CD4-positive, alpha-beta memory T cell (primary cell): ENCODE measurements at places on chromosomes 6 and 20.

DNA sequence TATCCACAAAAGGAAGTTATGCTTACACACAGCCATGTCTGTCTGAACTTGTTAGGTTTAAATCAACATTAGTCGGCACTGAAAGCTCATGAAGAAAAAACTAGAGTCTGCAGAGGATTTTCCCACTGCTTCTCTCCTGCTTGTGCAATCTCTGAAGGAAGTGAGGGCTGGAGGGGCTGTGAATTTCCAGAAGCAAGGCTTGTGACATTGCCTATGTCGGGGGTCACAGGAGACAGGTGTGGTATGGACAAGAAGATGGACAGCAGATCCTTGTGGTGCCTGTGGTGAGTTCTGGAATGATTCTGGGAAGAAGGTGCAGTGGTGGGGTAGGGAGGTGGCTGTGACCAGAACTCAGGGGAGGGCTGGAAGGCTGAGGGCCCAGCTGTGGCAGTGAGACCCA is 84.3 kb upstream of the TRAF3IP2 start:
- no peak for DNase-seq

- no peak for DNase-seq
These were observed 590.7 kb downstream of the EYS start for GRCh38 chr6:65116326-65116725.

DNA sequence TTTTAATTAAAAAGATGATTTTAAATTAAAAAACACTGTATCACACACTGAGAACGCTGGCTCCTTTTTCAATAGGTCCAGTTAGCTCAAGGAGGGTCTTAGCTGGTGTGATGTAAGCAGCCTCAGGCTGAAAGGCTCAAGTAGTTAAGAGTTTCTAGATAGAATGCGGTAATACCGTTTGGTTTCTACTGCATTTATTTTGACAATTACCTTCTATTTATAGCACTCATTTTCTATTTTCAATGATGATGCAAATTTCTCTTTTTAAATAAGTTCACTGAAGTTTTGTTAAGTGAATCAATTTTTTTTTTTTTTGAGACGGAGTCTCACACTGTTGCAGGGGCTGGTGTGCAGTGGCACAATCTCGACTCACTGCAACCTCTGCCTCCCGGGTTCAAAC is 87.1 kb downstream of the PREX1 start:
- no peak for DNase-seq

DNA sequence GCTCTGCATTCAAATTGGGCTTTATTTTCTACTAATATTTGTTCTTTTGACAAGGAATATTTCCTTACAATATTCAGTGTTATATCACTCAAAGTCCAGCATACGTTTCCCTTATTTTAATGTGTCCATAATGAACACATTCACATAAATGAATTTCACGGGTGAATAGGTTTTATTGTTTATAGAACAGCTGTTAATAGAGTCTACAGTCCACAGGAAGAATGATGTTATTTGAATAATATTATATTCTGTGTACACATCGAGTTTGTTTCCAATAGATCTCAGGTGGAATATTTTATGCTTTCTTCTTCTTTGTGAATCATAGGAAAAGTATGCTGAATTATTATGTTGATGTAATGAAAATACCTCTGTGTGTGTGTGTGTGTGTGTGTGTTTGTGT is 582.4 kb downstream of the CDH26 start:
- DNase-seq: no peak

DNA sequence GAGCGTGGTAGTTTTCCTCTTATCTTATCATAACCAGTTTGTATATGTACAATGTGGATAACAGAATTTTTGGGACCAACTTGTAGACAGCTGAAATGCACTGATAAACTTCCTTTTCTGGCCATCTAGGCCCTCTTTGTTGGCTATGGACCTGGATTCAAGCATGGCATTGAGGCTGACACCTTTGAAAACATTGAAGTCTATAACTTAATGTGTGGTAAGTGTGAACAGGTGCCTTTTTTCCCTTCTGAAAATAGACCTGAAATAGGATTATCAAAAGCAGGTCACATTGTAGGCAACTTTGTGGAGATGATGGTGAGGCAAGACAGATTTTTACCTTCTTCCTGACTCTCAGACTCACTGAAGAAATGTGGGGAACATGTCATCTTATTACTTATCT is 67.8 kb downstream of the ENPP1 start:
- no peak for DNase-seq

- no peak for DNase-seq
These were observed 432.8 kb downstream of the CD83 start for GRCh38 chr6:14550410-14550809.

DNA sequence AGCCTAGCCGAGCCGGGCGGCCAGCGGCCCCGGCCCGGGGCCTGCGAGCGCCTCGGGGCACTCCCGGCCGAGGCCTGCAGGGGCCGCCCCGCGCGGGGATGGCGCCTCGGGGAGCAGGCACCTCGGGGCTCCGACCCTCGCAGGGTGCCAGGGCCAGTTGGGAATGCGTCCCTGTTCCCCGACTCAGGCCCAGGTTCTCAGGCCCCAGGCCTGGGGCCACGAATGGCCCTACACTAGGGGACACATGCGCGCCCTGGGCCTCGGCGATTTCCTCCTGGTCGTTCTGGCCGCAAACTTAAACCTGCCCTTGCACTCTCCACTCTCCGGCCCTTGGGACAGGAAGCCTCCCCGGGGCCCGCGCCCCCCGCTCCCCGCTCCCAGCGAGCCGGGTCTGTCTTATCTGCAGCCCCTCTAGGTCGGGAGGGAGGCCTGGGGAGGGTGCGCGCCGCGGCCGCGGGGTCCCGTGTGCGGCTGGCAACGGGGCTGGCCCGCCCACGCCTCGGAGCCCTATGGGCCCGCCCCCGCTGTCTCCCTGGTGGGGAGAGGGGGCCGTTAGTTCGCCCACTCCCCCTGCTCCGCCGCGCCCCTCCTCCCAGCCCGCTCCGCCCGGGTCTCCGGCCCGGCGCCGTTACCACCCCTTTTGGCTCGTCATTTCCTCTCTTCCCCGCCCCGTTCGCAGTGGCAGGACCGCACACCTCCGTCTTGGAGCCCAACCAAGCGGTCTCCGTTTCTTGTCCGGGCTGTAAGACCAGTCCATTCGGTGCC is 611 bp downstream of the NFYA start:
- DNase-seq: peak; percentile 78

GRCh38 chr6:1377526-1377925 is 11.8 kb upstream of the FOXF2 start:
- no peak for DNase-seq

DNA sequence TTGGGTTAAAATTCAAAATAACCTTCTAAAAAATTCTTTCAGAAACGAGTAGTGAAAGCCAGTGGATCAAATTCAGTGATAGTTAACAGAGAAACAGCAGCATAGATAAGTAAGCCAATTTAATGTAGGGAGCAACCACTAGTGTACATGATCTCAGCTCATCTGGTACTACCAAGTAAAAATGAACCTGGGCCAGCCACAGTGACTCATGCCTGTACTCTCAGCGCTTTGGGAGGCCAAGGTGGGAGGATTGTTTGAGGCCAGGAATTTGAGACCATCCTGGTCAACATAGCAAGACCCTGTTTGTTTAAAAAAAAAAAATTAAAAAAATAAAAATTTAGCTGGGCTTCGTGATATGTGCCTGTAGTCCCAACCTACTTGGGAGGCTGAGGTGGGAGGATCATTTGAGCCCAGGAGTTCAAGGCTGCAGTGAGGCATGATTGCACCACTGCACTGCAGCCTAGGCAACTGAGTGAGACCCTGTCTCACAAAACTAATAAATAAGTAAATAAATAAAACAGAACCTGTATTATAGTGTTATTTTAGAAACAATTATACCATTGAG is 32.4 kb downstream of the CBFA2T2 start:
- DNase-seq: no peak

DNA sequence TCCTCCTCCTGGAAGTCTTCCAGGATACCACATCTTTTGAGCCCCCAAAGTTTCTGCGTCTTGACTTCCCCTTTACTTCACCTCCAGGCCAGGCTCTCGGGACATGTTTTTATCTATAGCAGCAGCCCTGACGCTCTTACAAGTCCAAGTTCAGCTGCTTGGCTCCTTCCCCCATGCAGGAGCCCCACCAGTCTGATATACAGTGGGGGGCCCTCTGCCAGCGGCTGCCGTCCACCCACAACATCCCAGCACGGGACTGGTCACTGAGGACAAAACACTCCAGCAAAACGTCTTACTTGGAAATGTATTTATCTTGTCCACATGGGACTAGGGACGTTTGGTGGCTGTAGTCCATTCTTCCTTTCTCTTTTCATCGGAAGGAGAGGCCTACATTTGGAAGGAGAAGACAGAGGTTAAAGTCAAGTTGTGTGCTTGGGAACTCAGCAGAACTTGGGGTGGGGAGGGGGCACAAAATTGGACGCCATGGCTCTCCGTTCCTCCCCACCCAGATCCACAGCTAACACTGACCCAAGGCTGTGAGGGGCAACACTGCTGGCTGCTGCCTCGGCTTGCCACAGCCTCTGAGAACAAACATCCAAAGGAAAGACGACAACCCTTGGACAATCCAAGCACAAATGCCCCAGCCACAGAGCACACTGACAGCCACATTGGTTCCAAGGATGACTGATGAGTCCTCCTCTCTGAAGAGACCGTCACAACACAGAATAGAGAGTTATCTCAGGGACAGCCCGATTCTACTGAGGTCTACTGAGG is 79.2 kb downstream of the PRND start:
- DNase-seq: no peak

- DNase-seq: no peak
These were observed 26.1 kb upstream of the TINAG start for GRCh38 chr6:54282186-54282585.

DNA sequence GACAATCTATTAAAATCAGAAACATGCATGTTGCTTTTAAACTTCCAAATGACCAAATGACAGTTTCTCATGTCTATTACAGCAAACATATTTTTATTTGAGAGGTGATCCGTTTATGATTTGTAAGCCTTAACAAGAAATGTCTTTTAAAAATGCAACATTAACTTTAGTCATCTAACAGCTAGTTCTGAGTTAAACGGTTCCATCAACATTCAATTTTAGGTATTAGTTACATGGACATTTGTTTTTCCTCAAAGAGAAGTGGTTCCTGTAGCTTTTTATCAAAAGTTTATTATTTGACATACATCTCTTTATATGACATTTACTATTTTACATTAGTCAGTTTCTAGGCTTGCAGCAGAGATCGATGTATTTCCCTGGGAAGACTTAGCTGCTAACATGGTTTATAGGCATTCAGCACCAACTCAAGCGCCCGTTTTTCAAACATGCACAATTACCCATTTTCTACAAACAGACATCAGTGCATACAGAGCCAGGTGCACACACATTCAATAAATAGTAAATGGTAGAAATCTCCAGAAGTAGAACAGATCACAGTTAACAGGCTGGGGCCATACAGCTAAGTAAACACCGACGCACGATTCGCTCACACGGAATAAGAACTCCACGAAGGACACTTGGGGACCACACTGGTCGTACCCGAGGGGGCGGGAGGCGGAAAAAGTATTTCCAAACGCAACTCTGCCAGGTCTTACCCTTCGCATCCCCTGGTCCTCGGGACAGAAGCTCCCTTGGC is 882 bp downstream of the CNR1 start:
- no peak for DNase-seq

DNA sequence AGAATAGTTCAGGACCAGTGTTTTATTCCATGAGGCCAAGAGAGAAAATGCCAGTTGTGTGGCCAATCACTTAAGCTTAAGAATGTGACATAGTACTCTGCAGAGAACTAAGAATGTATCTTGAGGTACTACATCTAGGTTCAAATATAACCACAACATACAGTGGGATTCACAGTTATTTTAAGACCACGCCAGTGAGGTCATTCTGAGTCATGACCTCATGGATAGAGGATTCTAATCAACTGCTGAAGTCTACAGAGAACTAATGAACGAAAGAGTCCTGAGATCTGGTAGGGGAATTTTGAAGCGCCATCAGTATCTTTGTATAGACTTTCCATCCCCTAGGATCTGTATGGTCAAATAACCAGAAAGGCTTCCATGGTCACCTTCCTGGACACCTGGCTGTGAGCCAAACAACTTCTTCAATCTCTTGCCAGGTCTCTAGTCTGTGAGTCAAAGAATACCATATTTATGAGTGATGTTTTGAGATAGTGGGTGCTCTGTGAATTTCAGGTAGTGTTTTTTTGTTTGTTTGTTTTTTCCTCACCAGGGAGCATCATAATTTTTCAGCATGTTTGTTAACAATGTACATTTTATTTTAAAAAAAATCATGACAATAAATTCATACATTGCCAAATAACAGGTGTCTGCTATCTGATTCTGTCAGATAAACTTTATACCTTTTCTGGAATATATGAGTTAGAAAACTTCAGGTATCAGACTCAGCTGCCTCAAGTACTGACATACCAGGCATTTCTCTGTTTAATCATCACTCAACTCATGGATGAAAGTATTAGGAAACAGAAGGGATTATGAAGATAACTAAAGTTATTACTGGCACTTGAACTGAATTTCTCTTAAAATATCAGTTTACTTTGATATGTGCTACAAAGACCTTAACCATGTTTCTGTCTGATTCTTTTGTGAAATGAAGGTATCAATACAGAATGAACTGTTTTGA is 217.9 kb downstream of the PLCB4 start:
- DNase-seq: no peak

GRCh38 chr20:49698477-49698876 is 15.2 kb downstream of the B4GALT5 start:
- DNase-seq: no peak

- DNase-seq: no peak
These were observed 246.9 kb downstream of the SOX4 start for GRCh38 chr6:21840428-21840827.

GRCh38 chr6:27471365-27472115 is 1.4 kb downstream of the ZNF184 start:
- DNase-seq: no peak

DNA sequence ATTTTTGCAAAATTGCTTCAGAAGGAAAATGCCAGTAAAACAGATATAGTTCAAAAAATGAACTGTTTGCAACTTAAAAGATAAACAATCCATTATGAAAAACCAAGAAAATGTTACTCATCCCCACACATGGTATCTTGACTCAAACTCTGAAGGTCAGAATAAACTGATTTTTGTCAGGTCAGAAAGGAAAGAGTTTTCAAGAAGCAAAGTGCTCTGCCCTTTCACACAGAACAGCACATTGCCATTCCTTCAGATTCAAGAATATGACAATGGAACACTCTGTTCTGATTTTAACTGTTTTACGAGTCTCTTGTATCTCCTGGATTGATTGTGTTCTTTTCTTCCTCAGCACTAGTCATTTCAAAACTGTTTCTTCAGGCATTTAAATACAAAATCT is 33.8 kb upstream of the NT5E start:
- DNase-seq: no peak

GRCh38 chr6:8177721-8178120 is 75.4 kb upstream of the EEF1E1 start:
- no peak for DNase-seq

GRCh38 chr6:75842732-75843131 is 93.7 kb downstream of the MYO6 start:
- no peak for DNase-seq

GRCh38 chr20:54995011-54995410 is 519.6 kb downstream of the DOK5 start:
- DNase-seq: no peak

- DNase-seq: no peak
These were observed 104.3 kb downstream of the RNF144B start for GRCh38 chr6:18491308-18492045.
